ENCODE measurements at places on chromosomes 2 and 18.

DNA sequence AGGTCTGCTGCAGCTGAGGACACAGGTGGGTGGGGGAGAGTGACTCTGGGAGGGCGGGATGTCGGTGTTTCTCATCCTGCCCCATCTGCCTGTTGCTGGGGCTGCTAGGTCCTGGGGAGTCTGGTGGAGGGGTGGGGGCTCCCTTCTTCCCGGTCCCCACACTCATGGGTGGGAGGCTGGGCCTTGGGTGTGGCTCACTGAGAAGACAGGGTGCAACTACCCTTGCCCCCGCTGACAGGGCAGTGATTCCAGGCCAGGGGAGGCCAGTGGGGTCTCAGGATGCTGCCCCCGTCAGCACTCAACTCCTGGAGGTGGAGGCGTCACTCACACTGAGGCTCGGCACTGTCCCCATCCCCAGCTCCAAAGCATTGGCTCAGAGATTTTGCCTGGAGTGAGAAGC is 7.7 kb upstream of the NFATC1 start:
- no peak for DNase-seq

- no peak for DNase-seq
These were observed 973.8 kb upstream of the CELF4 start for GRCh38 chr18:38539371-38539770.

DNA sequence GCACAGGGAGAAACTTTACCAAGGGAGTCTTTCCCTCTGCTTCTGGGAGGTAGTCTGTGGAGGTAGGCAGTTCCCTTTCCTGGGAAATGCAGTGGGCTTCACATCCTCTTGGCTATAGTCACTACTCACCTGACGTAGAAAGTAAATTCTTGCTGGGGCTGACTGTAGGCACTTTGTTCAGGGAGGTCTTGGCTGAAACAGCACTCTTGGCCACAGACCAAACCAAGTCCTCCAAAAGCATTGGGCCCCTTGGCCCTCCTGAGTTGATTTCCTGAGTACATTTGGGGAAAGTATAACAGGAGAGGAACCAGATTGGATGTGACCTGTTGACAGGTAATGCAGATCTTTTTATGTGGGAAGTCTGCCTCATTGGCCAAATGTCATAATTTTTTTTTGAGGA is 108.9 kb downstream of the MGAT5 start:
- no peak for DNase-seq

- DNase-seq, result peak; percentile 35
These were observed 35.1 kb downstream of the DCDC2C start for GRCh38 chr2:3738454-3738853.

DNA sequence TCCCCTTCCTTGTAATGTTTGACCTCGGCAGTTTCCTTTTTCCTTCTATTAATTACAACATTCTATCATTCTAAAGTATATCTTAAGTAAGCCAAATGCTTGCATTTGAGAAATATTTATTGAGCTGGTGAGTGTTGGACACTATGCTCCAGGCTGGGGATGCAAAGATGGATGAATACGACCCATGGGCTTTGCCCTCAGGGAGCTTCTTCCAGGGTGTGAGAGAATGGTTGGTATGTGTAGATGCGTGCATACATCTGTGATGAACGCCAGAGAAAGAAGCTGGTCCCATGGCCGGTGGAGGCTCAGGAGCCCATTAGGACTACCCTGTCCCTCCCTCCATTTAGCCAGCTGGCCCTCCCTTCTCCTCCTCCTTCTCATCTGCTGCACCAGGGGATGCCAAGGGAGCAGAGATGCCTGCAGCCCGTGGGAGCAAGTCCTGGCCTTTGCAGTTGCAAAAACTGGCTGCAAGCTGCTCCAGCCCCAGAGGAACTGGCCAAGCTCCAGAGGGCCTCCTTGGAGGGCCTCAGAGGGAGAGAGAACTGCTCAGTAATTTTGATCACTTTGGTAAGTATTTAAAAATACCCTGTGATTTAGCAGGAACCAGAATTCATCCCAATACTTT is 65.7 kb upstream of the FOSL2 start:
- no peak for DNase-seq

DNA sequence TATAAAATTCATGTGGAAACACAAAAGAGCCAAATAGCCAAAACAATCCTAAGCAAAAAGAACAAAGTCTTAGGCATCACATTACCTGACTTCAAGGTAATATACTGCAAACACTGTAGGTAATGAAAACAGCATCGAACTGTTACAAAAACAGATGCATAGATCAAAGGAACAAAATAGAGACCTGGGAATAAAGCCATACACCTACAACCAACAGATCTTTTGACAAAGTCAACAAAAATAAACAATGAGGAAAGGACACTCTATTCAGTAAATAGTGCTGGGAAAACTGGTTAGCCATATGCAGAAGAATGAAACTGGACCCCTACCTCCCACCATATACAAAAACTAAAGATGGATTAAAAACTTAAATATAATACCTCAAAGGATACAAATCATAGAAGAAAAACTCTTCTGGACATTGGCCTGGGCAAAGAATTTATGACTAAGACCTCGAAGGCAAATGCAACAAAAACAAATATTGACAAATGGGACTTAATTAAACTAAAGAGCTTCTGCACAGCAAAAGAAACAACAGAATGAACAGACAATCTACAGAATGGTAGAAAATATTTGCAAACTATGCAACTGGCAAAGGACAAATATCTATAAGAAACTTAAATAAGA is 218.0 kb downstream of the PHLPP1 start:
- no peak for DNase-seq

All from M059J (cell line).